ENCODE measurements at places on chromosomes 5 and 9.

GRCh38 chr9:124121725-124122124 is 110.2 kb downstream of the LHX2 start:
- DNase-seq = no peak

GRCh38 chr9:25733336-25733982 is 55.2 kb upstream of the TUSC1 start:
- no peak for DNase-seq

DNA sequence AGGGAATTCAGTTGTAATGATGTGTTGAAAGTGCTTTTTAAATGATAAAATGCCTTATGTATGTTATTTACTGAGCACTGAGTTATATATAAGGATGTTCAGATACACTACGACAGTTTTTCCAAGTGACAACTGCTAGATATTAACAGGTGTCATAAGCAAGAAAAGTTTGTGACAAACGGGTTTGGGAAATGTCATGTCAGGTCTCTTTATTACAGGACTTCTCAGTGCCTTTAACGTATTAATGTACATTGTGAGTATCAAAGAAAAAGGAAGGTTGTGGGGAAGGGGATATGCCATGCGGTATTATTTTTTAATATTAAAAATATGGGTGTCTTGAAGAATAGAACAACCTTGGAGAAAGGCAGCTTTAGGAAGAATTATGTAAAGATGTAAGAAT is 56.4 kb downstream of the RAI14 start:
- DNase-seq = no peak

DNA sequence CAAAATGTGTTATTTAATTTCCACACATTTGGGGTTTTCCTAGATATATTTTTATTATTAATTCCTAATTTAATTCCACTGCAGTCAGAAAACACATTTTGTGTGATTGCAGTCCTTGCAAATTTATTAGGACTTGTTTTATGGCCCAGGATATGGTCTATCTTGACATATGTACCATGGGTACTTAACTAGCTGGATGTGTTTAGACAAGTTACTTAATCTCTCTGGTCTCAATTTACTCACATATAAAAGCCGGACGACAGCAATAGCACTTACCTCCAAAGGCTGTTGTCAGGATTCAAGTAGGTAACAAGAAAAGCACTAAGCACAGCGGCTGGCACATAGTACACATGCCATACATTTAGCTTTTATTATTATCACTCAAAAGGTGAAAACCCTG is 118.2 kb upstream of the MSX2 start:
- no peak for DNase-seq

GRCh38 chr9:72726947-72727346 is 205.5 kb downstream of the TMC1 start:
- DNase-seq = no peak

GRCh38 chr5:123086376-123087055 is 2.5 kb upstream of the PRDM6 start:
- DNase-seq = no peak

DNA sequence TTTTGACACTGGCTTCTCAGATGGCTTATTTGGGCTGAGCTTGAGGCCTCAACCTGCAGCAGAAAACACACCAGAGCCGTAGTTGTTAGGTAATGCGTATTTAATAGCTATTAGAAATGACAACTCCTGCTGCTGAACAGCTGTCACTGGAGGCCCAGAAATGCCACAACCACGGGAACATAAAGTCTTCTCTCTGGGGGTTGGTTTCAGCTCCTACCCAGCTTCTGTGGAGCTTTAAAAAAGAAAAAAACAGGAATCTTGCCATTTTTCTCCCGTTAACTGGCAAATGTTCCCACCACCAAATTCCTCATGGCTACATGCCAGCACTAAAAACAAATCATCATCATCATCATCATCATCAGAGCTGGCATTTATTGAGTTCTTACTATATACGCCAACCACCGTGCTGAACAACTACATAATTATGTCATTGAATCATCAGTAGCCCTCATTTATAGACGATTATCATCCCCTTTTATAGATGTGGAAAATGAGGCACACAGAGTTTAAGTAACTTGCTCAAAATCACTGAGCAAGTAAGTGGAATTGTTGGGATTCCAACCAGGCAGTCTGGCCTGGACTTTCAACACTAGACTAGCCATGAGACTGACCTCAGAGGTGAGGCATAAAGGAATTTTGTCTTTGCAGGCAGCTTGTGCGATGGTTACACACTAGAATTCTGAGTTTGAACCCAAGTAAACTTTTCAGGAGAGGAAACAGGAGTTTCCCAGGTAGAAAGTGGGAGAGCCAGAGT is 185.3 kb upstream of the WWC1 start:
- no peak for DNase-seq

DNA sequence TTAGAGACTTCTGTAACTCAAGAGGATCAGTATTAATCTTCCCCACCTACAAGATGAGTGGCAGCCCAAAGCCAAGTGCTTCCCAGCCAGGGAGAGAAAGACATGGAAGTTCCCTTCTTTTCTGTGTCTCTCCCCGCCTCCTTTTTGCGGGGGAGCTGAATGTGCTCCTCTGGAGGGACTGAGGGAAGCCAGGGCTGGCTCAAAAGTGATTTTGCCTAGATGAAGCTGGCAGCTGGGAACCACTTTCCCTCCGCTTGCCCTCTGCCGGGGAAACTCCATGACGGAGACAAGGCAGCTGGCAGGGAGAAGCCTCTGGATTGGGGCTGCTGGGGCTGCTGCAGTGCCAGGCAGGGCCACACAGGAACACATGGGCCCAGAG is 24.4 kb downstream of the EGR1 start:
- no peak for DNase-seq

DNA sequence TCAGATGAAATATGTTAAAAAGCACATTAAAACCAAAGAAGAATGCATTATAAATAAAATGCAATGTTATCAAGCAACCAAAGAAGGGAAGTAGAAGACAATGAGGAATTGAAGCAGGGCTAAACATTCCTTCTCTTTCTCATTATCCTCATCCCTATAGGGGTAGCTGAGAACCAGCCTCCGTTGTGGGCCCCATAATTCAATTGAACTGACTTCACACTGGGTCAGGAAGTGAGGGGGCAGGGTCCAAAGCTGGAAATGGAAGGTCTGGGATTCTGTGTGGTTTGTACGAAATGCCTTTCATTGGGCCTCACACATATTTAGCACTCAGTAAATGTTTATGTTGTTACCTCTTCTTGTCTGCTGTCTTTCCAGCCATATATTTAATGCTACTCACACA is 220.4 kb upstream of the CD180 start:
- no peak for DNase-seq

DNA sequence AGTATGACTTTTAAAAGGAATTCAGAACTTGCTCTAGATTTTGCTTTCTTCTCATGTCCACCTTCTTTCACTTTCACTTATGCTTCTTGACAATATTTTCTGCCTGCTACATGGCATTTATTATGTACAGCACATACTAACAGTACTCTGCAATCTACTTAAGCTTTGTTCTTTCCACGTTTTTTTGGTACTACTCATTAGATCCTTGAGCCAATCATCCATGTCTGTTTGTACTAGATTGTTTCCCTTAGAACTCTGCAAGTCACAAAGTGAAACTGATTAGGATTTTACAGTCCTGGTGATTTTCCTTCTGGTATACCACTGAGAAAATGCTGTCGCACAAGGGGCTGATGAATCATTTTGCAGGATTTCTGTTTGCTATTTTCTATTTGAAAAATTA is 78.3 kb downstream of the PARP8 start:
- DNase-seq = peak; percentile 47

DNA sequence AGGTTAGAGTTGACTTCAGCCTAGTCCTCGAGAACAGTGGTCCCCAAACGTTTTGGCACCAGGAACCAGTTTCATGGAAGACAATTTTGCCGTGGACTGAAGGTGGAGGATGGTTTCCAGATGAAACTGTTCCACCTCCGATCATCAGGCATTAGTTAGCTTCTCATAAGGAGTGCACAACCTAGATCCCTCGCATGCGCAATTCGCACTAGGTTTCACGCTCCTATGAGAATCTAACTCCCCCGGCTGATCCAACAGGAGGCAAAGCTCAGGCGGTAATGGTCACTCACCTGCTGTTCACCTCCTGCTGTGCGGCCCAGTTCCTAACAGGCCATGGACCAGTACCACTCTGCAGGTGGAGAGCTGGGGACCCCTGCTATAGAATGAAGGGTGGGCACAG is 163.6 kb downstream of the CDH6 start:
- no peak for DNase-seq

DNA sequence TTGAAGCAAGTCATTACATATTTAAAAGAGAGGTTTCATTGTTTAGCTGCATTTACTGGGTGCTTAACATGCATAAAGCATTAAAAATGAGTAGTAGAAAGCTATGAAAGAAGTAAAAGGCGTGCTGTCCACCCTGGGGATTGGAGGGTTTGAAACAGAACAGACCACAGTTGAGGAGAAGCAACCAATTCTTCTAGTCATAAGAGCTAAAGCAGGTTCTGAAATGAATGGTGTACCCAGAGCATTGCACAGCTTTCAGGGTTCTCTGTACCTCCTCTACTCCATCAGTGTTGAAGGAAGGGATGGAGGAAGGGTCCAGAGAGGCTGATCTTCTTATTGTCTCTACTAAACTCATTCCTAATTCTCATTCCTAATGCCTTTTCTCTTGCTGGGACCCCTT is 68.9 kb downstream of the SH3RF2 start:
- no peak for DNase-seq

DNA sequence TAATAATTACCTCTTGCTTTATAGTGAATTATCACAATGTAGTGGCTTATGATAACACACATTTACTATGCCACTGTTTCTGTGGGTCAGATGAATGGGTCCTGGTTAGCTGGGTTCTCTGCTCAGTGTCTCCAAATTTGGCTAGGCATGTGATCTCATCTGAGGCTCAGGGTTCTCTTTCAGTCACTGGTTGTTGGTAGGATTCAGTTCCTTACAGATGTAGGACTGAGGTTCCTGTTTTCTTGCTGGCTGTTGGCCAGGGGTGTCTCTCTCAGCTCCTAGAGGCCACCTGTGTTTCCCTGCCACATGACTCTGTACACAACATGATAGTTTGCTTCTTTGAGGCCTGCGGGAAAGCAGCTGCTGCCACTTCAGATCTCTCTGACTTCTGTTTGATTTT is 7.1 kb downstream of the NFX1 start:
- peak; percentile 29 for DNase-seq

- no peak for DNase-seq
Measured at GRCh38 chr5:28648108-28648507, 1609.7 kb upstream of the CDH9 start.

- no peak for DNase-seq
Measured at GRCh38 chr9:36721846-36722588, 149.3 kb downstream of the MELK start.

GRCh38 chr5:54217826-54218503 is 92.4 kb downstream of the ARL15 start:
- DNase-seq = peak; percentile 51

GRCh38 chr9:127129073-127129717 is 6.8 kb upstream of the ANGPTL2 start:
- no peak for DNase-seq

DNA sequence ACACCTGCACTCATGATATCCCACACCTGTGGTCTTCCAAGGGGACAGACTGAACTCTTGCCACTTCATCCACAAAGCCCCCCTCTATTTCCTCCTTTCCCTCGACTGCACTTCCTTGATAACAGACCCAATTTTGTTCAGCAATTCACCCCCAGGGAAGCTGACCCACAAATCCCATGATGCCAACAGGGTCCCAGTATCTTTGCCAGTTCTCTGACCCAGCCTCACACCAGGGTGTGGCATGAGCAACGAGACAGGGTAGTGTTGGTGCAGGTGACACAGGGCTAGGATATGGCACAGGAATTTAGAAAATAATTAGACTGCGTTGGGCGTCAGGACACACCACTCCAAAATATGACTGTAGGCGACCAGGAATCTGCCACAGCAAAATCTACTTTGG is 30.2 kb upstream of the KCNIP1 start:
- DNase-seq = no peak

DNA sequence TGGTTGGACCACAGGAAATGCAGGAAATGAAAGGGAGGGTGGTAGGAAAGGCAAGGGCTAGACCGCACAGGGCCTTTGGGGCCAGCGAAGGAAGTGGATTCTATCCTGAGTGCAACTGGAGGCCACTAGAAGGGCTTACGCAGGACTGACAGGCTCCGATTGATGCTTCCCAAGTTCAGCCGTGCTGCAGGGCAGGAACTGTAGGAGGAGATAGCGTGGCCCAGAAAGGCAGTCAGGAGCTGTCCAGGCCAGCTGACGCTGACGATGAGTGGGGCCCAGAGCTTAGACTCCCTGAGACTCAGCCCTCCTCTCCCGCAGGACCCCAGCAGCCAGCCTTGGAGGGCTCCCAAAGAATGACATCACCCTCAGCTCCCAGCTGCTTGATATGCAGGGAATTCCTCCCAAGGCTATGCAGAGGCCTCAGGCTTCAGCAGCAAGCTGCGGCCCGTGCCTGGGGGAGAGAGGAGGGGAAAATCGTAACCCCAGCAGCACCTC is 48.8 kb downstream of the KCNIP1 start:
- DNase-seq = no peak

DNA sequence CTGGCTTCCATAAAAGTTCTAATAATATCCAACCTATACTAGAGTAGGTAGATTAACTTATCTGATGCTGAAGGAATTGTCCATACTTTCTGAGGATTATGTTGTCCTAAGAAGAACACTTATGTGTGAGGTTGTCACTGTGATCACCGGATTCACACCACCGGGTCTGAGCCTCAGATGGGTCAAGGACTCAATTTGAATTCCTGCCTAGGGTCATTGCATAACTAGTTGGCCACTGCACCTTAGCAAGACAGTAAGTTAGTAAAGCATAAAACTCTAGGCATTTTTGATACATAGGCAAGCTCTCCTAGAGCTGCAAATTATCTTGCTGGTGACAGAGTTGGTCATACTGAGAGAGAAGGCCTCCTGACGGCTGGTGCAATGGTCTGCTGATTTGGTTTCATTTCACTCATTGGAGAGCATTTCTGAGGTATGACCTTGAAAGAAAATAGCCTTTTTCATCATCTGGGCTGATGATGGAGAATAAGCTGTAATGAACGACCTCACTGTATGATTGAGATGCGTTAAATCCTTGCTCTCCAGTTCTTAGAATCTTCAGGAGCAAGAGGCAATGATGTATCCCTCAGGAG is 72.0 kb upstream of the CKMT2 start:
- DNase-seq = no peak

DNA sequence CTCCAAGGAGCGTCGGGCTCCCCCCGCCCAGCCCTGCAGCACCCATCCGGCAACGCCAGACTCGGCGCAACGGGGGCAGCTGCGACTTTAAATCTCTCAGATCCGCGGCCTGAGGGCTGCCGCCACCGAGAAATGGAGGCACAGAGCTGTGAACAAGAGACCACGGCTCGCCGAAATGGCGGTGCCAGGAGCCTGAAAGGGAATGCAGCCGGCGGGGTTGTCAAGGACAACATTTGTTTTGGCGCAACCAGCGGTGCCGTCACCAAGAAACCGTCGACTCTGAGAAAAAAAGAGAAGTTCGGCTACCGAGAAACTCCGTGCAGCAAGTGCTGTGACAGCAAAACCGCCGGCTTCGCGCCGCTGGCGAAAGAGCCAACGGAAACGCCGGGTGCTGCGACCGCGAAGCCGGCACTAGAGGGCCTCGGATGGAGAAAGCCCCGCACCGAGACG is 2.1 kb upstream of the ANXA2R start:
- peak; percentile 92 for DNase-seq
